Epithelial cell of proximal tubule (primary cell): ENCODE measurements at places on chromosomes 16 and 17. TPM values are rescaled to one million over a fixed set of nuclear protein-coding genes. Genes with fewer than 3 reads are reported as not detected.

KAT2A gene
- total RNA-seq, result 13.1 and 18.6 TPM in 2 replicates

DHRS7C gene
- total RNA-seq, result not detected in 2 replicates

MOSMO gene
- 2.4 and 8.0 TPM in 2 replicates for total RNA-seq

MVP gene
- total RNA-seq, result 179 and 205 TPM in 2 replicates

KRTAP3-1 gene
- not detected in 2 replicates for total RNA-seq

RAI1 gene
- total RNA-seq, result 13.7 and 22.7 TPM in 2 replicates

FAM20A gene
- total RNA-seq, result not detected in 2 replicates

KRTAP4-4 gene
- total RNA-seq, result not detected in 2 replicates

ST6GALNAC1 gene
- 0.36 and 0.52 TPM in 2 replicates for total RNA-seq

C17orf107 gene
- 1.3 and 1.4 TPM in 2 replicates for total RNA-seq

ADAM11 gene
- 0.06 and 0.36 TPM in 2 replicates for total RNA-seq

LRRC36 gene
- total RNA-seq, result 0.07 and 0.52 TPM in 2 replicates
